ENCODE measurements at places on chromosomes 3 and 15. TPM values are rescaled to one million over a fixed set of nuclear protein-coding genes. Genes with fewer than 3 reads are reported as not detected.

The HPS3 gene
- total RNA-seq = 27.9 TPM

The TMC3 gene
- total RNA-seq = 0.33 TPM

The P2RY13 gene
- 0.63 TPM for total RNA-seq

DNA sequence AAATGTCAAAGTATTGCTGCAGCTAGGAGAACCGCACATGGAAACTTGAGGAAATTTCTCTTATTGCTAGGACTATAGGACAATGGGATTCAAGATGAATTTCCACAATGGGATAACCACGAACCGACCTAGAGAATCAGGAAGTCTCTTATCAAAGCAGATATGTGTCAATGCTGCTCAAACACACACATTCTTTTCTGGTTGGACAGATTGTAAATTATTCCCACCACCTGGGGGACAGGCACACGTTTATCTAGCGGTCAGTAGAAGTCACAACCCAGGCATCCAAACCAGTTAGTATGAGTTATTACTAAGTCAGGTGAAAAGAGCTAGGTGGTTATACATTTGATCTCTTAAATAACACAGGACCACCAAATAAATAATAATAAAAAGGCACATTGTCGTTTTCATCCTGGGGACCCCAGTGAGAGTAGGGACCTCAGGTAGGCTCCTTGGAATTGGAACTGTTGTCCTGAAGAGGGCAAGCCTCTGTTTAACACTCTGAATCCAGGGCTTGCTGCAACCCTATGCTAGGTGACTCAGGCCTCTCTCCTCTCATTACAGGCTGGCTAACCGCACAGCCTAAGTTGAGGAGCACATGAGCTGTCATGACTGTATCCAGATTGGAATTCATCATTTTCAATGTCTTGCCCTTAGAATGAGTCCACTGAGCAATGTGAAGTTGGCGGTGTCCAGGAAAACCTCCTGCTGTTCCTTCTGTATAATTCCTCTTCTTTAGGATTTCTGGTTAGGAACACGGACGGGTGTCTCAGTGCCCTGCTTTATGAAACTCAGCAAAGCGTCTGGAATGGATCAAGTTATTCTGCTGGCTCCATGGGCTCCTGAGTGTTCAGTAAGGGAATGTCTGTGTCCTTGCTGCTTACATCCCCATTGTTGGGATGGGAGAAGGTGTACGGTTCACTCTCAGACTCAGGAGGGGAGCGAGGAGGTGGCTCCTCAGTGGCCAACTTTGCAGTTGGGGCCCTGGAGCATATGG is 59.0 kb downstream of the CLEC3B start:
- no peak for DNase-seq

DNA sequence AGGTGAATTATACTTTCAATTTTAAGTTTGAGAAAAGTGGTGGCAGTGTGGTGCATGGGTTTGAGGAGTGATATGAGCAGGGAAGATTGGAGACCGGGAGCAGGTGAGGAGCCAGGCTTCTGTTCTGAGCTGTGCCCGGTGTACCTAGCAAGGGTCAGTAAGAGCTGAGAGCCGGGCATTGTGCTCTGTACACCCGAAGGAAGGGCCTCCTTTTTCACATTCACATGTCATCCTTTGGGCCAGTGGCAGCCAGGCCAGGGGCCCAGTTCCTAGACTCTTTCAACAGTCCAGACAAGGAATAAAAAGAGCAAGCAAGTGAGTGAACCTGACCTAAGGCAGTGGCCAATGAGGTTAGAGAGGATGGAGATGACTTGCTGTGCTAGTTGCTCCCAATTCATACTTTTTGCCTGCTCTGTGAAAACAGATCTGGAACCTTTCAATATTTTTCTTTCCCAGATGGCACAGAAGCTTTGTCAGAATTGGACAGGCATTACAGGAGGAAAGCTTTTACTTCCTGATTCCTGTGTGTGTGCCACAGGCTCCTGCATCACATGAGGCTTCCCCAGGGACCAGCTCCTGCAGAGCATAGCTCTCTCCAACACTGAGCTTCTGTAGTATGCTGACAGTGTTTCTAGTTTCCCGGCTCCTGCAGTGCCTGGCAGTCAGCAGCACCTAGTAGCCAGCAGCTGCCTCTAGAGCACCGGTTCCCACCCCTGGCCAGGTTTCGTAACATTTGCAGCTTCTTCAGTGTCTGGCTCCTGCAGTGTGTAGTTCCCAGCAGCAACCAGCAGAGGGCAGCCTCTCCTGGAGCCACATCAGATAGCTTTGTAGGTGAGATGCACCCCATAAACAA is 5.3 kb upstream of the TRA2B start:
- DNase-seq = peak; percentile 89

DNA sequence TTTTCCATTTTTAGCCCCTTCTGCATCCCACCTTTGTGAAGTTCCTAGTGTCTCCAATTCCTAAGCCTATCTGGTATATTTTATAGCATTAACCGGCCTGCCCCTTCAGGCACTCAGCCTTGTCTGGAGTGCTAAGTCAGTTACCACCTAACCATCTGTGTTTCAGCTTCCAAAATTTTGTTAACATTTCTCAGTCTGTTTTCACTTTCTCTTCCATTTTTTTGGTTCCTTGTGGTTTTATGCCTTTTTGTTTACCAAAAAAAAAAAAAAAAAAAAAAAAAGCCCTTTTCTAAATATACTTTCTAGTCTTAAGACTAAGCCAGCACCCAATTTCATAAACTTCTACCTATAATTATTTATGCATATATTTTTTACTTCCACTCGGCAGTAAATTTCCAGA is 92.4 kb downstream of the CSNK1G1 start:
- no peak for DNase-seq

DNA sequence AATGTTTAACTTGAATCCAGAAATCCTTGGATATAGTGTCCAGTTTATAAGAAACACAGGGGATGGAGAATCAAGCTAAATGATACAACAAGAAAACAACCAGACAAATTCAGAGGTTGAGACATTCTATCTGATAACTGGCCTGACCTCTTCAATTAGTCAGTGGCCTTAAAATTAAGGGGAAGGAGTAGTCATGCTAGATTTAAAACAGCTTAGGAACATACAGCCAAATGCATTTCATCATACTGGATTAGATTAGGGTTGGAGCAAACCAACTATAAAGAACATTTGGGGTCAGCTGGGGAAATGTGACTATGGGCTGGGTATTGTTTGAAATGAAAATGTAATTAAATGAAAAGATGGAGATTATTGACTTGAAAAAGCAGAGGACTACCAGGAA is 53.3 kb downstream of the PPARG start:
- DNase-seq = no peak

All from thyroid gland (tissue), 4 donors.